ENCODE measurements at places on chromosomes 7 and 10.

DNA sequence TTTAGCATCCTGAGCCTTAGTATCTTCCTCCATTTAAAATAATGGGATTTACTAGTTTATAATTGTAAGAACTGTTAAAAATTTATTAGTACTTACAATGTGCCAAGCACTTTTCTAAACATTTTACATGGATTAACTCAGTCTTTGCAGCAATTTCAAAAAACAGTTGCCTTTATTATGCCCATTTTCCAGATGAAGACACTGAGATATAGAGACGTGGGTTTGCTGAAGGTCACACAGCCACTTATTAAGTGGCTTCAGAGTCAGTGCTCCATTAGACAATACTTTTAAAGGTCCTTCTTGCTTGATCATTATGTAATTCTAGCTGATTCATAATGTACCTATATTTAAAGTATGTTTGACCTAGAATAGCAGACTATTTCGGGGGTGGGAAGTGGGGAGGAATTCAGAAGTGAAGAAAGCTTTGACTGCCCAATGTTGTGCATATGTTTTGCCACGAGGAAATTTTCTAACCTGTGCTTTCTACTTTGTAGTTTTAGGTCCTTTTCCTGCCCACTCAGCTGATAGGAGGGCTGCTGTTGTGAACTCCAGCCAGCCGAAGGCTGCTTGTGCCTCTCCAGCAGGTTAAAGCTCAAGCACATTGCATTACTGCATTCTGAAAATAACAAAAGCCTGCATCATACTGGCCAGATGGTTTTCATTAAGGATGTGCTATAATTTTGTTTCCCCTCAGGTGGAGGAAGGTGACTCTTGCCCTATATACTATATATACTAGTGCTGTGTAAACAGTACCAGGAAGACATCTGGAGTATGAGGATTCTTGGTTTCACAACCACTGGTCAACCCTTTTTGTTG, 4.3 kb downstream of the PLEKHA8 start:
- no peak for DNase-seq

- DNase-seq = no peak
Measured at GRCh38 chr10:107554333-107554732, 389.8 kb upstream of the SORCS1 start.

DNA sequence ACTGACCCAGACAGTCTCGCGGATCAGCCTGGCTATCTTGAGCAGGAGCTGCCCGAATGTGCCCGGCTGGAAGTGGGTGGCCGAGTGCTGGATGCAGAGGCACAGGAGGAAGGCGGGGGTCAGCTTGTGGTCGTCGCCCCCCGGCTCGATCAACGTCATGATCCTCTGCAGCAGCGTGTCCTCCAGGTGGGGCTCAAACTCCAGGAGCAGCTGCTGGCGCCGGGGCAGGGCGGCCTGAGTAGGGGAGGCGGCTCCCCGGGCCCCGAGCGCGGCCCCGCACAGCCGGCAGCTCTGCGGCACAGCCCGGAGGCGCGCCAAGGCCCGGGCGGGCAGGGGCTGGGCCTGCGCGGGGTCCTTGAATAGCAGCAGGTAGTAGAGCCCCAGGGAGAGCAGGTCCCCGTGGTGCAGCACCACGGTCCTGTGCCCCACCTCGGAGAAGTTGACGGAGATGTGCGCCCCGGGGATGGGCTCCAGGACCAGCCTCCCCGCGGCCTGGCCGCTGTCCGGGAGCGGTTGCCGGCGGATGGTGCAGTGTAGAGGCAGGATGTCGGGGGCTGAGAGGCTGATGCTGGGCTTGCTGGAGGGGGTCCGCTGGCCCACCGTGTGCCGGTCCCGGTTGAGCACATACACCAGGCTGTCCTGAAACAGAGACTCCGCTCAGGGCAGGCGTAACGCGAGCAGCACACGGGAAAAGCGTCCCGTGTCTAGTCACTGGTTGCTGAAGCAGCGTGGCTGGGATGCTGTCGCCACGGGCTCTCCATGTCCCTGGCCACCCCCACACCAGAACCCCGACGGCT, 27.0 kb downstream of the PAPOLB start:
- DNase-seq = no peak

GRCh38 chr7:79593866-79594301, 140.4 kb upstream of the MAGI2 start:
- DNase-seq = no peak

GRCh38 chr10:98427011-98427515, 12.1 kb upstream of the PYROXD2 start:
- DNase-seq = no peak
